RPMI7951 (cell line): ENCODE measurements at places on chromosomes 2 and 18. TPM values are rescaled to one million over a fixed set of nuclear protein-coding genes. Genes with fewer than 3 reads are reported as not detected.

Gene MAB21L4
- total RNA-seq = not detected in 2 replicates

Gene CCDC141
- total RNA-seq = 0.88 and 1.8 TPM in 2 replicates

Gene CFAP65
- total RNA-seq = 0.10 and 0.12 TPM in 2 replicates

Gene DYNAP
- not detected in 2 replicates for total RNA-seq

Gene SULT1C4
- not detected in 2 replicates for total RNA-seq

Gene ELOA2
- total RNA-seq = not detected in 2 replicates

Gene XDH
- total RNA-seq = 0.48 and 0.88 TPM in 2 replicates

Gene LYG1
- 0.49 and 2.4 TPM in 2 replicates for total RNA-seq

Gene IL1R1
- total RNA-seq = 19.7 and 27.2 TPM in 2 replicates

Gene RASGRP3
- total RNA-seq = 13.4 and 18.4 TPM in 2 replicates

- DNase-seq = no peak
These were observed 3.0 kb upstream of the GBX2 start for GRCh38 chr2:236171181-236171679.

DNA sequence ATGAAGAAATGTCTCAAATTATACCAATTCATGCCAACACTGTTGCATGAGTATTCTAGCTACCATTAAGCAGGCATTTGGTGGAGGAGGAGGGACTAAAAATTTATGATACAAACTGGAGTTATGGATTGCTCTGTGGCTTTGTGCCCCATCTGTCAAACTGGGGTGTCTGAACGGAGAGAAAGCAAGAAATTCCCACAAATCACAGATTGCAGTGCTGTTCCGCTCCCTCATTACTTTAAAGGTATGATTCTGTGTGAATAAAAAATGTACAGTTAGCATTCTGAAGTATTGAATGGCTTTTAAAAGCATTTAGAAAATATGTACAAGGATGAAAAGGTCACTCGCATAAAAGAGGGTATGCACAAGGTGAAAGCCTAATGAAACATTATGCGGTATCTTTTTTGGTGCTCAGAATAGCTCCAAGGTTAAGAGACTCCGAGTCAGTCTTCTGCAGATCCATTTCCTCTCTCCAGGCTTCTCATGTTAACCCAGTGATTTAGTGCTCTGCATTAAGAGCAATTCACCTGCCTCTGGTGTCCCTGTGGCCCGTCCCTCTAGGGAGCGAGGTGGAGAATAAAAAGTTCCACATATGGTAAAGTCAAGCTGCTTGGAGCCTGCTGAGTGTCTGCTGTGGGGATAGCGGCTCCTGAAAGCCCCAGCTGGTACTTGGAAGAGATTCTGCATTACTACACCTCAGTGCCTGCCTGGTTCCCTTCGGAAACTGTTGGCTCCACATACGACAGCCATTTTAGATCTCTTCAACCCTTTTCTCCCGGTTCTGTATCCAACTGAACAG lies 184.2 kb downstream of the ZNF521 start:
- DNase-seq = no peak

GRCh38 chr18:31738460-31739407 lies 21.9 kb downstream of the SLC25A52 start:
- DNase-seq = no peak

- no peak for DNase-seq
These were observed 190.9 kb downstream of the TFCP2L1 start for GRCh38 chr2:121094101-121094500.

DNA sequence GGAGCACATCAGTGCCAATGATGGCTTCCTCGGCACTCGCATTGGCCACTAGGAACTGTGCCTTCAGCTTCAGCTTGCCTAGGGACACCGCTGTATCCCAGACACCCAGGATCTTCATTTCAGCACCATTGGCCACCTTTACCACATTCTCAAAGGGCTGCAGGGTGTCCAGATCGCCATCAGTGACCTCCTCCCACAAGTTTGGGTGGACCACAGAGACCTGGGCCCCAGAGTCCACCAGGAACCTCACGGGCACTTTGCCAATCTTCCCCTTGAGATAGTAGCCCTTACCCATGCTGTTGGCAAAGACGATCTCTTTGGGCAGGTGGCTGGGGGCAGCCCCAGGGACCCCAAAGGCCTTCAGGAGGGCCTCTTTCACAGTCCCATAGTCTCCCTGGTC lies 610 bp downstream of the ASPRV1 start:
- no peak for DNase-seq

- DNase-seq = no peak
These were observed 86.4 kb downstream of the DGKD start for GRCh38 chr2:233440714-233441113.

DNA sequence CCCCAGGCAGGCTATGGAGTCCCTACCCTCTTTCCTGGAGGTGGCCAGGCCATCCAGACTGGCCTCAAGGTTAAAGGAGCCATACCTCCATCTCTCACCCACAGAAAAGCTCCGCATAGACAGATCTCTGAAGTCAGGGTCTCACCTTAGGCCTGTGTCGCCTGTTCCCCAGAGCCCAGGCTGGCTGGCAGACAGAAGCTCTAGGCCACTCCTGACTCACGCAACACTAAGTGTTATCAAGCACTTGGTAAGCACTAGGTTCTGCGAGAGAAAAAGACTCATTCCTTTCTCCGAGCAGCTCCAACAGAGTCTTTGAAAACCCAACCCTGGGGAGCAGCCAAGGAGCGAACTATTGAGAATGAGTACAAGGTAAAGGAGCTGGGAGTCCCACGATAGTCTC lies 6.1 kb downstream of the SMAD7 start:
- DNase-seq = peak; percentile 57

- DNase-seq = peak; percentile 39
These were observed 433 bp downstream of the SH3RF3 start for GRCh38 chr2:109129356-109129920.

DNA sequence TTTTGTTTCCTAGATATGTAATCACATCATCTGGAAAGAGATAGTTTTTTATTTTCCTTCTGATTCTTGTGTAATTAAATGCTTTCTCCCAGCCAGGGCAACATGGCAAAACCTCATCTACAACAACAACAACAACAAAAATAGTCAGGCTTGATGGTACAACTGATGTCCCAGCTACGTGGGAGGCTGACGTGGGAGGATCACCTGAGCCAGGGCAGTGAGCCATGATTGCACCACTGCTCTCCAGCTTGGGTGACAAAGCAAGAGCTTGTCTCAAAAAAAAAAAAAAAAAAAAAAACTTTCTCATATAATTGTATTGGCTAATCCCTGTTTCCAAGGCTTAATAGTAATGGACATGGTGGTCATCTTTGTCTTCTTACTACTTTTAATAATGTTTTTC lies 26.4 kb upstream of the PGAP1 start:
- no peak for DNase-seq

DNA sequence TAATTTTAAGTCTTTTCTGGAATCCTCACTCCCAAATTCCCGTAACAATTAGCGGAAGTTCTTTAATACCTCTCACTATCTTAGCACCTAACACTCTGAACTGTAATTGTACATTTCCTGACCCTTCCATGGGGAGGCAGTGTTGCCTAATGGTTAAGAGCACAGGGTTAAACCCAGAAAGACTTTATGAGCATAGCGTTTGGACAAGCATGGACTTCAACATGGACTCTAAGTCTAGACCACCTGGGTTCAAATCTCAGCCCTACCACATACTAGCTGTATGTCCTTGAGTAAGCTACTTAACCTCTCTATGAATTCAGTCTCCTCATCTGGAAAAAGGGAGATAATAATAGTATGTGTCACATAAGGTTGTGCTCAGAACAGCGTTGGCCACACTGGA lies 13.0 kb downstream of the ANTXR1 start:
- peak; percentile 56 for DNase-seq

GRCh38 chr2:105409717-105410116 lies 10.9 kb upstream of the FHL2 start:
- DNase-seq = peak; percentile 97

DNA sequence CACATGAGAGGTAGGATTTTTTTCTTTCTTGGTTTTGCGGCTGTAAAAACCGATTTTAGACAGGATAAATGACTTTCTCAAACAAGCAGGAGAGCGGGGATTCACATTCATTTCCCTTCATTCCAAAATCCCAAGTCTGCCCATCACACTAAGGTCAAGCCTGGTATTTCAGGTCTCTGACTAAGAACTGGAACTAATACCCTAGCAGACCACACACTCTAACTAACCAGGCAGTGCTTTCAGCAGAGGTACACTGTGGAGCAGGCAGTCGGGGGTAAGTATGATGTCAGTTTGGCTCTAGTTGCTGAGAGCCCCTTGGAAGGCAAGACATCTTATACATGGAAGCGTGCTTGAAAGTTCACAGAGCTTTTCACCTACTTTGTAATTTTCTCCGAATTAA lies 128.1 kb upstream of the LHCGR start:
- DNase-seq = no peak

GRCh38 chr2:95019572-95019971 lies 5.9 kb upstream of the MAL start:
- no peak for DNase-seq

- DNase-seq = peak; percentile 19
These were observed 133.9 kb upstream of the KLHL14 start for GRCh38 chr18:32906506-32907310.

DNA sequence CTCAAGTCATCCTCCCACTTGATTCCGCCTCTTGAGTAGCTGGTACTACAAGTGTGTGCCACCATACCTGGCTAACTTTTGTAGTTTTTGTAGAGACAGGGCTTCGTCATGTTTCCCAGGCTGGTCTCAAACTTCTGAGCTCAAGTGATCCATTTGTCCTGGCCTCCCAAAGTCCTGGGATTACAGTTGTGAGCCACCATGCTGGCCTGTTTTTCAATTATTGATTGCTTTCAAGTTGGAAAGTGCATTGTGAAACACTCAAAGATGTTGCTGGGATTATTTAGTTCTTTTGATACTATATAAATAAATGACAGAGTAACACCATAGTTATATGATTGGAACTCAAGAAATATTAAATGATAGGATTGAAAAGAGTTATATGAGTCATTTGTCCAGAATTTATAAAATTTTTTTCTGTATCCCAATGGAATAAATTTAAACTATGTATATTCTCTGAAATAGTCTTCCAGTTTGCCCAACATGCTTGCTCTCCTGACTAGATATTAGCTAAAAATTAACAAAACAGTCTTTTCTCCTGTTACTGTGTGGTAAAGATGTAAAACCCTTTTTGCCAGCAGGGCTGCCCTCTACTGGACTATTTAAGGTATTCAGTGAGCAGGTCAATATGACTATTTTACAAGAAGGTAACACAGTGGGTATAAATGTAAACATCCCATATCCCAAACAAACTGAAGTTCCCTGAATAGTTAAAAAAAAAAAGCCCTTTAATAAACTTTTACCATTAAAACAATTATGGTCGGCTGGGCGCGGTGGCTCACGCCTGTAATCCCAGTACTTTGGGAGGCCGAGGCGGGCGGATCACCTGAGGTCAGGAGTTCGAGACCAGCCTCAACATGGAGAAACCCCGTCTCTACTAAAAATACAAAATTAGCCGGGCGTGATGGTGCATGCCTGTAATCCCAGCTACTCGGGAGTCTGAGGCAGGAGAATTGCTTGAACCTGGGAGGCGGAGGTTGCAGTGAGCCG lies 42.7 kb downstream of the ACSL3 start:
- peak; percentile 62 for DNase-seq

- DNase-seq = peak; percentile 13
These were observed 86.9 kb upstream of the RBBP8 start for GRCh38 chr18:22846088-22846683.

- no peak for DNase-seq
These were observed 36.5 kb downstream of the KANSL3 start for GRCh38 chr2:96601382-96602292.

GRCh38 chr2:127528487-127528886 lies 2.2 kb upstream of the IWS1 start:
- DNase-seq = peak; percentile 49

DNA sequence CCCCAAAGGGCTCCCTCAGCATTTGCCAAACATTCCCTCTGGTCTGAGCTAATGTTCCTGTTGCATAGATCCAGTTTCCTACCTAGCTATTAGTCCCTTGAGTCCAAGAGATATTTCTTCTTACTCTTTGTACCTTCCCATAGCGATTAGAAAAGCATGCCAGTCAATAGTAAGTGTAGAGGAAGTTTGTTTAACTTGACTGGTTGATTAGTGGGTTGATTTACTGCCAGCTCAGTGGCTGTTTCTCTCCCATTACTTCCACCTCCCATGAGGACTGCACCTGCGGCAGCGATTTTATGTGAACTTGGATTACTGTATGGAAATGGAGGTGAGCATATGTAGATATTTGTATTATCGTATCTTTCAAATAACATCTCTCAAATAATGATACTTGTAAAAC lies 1748.4 kb upstream of the CELF4 start:
- no peak for DNase-seq

DNA sequence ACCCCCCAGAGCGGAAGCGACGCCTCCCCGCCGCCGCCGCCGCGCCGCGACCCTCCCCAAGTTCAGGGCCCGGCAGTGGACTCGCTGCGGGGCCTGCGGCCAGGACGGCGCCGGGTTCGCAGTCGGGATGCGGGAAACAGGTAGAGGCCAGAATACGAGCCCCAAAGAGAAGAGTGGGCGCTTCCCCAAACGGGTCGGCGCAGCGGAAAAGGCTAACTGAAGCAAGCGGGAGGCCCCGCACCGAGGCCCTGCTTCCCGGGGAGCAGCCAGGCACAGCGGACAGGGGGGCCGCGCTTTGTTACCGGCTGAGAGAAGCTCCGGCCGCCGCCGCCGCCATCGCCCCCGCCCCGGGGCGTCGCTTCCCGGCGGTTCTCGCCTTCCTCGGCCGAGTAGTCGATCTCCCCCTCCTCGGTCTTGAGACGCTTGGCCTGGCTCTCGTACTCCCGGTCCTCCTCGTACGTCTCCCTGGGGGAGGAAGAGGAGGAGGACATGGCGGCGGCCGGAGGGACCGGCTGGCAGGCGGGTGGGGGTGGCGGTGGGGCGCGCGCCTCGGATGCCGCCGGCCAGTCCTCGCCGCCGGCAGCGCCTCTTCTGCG lies 494 bp downstream of the HNRNPLL start:
- no peak for DNase-seq

GRCh38 chr18:55838841-55839240 lies 250.8 kb upstream of the TCF4 start:
- peak; percentile 81 for DNase-seq

GRCh38 chr18:31533236-31533635 lies 35.3 kb downstream of the DSG2 start:
- no peak for DNase-seq

GRCh38 chr18:31424383-31424988 lies 23.1 kb upstream of the DSG3 start:
- no peak for DNase-seq

DNA sequence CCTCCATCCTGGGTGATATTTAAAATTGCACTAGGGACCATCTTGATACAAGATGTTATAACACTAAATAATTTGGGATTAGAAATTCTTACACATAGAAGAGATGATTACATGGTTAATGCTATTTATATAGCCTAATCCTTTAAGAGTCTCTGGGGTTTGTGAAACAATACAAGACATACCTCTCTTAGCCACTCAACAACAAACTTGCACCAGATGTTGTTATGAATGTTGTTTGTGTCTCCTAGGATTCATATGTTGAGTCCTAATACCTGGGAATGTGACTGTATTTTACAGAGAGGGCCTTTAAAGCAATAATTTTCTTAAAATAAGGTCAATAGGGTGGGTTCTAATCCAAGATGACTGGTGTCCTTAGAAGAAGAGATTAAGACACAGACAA lies 678.3 kb downstream of the NYAP2 start:
- no peak for DNase-seq

GRCh38 chr18:58690259-58690658 lies 19.0 kb downstream of the MALT1 start:
- DNase-seq = no peak
